ENCODE measurements at places on chromosomes 16 and 17.

DNA sequence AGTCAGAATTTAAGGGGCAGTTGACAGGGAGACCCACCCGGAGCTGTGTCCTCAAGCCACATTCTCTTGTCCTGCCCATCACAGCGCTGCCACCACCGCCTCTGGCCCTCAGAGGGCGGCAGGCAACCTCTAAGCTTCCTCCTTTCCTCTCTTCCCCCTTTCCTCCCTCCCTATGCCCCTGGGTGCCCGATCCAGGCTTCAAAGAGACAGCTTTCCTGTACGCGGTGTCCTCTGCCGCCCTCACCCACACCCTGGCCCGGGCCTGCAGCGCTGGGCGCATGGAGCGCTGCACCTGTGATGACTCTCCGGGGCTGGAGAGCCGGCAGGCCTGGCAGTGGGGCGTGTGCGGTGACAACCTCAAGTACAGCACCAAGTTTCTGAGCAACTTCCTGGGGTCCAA, 23.5 kb downstream of the WNT9B start:
- DNase-seq, result no peak

DNA sequence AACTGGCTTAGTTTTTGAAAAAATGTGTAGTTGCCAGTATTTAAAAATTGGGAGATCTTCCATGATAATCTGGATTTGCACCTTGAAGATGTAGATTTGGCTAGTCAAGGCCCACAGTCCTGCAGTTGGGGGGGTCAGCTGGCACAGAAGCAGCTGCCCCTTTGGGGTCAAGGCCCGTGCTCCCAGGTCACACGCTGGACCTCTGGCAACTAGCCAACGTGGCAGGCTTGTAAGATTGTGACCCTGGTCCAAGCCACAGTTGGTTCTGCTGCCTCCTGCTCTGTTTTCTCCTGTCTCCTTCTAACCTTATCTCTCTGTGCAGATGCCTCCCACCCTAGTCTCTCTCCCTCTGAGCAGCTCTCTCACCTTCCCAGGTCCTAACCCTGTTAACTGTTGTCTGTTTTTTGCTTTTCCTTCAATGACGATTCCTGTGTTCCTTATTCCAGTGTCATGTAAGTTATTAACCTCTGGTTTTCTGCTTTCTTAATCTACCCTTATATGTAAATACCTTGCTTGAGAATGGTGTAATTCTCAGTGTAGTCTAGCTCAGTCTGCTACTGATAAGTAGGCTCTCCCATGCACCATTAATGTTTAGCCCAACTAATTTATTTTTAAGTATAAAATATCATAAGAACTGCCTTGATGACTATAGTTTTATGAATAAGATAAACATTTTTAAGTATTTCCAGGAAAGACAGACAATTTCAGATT, 27.9 kb downstream of the CLEC16A start:
- DNase-seq, result no peak

- no peak for DNase-seq
Observed at GRCh38 chr17:73609060-73609459, 35.2 kb downstream of the SDK2 start.

GRCh38 chr16:17154981-17155380, 315.8 kb downstream of the XYLT1 start:
- DNase-seq, result no peak

GRCh38 chr17:35841505-35841904, 27.2 kb downstream of the HEATR9 start:
- DNase-seq, result no peak

- DNase-seq, result no peak
Observed at GRCh38 chr16:3050487-3050886, 4.1 kb downstream of the MMP25 start.

DNA sequence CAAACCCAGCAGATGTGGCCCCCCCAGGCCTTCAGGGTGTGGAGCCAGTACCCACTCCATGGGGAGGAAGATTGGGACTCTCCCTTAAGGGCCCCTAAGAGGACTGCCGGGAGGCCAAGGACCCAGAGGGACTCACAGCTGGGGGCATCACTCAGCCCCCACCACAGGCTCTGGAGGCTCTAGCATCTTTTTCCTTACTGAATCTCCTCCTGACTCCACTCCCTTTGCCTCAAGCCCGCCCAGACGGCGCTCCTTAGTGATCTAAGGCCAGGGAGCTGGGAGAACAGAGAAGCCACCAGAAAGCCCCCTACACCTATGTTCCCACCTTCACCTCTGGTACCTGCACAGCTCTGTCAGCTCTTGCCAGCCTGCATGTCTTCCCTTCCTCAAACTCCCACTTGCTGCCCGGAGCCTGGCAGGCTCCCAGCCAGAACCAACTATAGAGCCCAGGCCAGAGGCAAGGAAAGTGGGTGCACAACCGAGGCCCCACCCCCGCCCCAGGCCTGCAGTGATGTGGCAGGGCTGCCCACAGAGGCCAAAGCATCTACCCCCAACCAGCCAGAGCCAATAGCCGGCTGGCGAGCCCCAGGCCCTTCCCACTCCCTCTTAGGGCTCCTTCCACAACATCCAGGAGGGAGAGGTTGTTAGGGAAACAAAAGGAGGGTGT, 22.3 kb upstream of the MPO start:
- DNase-seq, result no peak

DNA sequence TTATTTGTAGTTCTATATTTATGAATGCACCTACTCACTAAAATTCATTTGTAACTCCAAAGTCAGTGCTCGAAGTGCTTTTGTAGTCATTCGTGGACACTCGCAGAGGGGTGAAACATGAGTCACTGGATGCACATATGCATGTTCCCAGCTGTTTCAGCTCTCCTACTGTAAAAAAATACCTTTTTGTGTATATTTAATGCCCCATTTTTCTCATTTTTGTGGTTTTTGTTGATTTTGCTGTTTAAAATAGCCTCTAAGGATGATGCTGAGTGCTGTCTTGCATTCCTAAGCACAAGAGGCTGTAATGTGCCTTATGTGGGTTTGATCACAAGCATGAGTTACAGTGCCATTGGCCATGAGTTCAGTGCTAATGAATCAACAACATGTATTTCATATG, 30.6 kb downstream of the CENPV start:
- DNase-seq, result no peak

DNA sequence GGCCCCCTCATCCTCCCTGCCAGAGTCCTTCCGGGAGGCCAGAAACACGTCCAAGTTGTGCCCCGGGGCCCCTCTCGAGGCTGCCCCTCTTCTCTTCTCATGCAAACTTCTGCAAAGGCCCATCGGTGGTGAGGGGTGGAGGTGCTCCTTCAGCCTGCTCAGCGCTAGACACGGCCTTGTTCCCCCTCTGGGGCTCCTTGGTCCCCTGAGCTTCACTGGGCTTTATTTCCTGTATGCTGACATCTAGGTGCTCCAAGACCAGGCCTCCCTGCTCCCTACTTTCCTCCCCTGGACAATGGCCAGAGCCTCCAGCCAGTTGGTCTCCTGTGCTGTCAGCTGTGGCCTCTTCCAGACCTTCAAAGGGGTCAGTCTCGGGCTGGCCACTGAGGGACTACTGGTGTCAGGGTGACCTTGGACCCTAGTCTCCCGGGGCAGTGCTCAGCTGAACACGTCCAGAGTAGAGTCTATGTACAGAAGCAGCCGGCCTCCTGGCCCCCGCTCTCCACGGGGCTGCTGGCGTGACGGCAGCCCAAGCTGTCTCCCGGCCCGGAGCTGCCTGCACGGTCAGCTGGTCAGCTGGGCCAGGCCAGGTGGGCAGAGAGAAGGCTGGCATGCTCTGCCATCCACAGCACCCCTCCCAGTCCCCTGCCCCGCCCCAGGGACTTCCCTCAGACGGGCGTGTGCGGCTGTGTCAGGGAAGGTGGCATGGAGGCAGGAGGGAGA, 1.7 kb upstream of the PRR35 start:
- no peak for DNase-seq

DNA sequence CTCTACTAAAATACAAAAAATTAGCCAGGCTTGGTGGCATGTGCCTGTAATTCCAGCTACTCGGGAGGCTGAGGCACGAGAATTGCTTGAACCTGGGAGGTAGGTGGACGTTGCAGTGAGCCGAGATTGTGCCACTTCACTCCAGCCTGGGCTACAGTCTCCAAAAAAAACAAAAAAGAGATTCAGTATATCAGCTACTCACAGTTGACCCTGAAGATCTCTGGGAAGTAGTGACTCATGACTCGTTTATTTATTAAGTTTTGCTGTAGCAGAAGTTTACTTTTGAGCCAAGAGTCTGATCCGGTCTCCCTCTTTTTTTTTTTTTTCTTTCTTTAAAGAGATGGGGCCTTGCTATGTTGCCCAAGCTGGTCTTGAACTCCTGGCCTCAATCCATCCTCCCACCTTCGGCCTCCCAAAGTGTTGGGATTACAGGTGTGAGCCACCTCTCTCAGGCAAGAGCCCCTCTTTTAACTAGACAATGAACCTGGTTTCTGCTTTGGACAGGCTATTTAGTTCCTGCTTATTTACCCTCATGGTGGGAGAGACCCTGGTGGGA, 4.4 kb downstream of the MVP start:
- DNase-seq, result no peak

- DNase-seq, result no peak
Observed at GRCh38 chr16:58481931-58482330, 18.0 kb upstream of the NDRG4 start.

DNA sequence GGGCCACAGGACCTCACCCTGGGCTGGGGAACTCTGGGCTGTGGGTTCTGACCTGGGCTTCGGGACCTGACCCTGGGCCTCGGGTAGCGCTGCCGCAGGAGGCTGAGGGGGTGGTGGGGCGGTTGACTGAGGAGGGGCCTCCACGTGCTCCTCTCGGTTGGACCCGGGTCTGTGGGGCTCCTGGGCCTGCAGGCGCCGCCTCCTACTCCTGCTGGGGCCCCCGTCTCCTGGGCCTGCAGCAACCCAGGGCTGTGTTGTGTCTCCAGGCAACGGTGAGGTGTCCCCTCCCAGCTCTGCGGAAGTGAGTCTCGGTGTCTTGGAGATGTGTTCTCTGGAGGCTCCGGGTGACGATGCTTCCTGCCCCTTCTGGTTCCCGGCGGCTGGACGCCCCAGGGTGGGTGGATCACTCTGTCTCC, 41.5 kb upstream of the GNG13 start:
- DNase-seq, result no peak

DNA sequence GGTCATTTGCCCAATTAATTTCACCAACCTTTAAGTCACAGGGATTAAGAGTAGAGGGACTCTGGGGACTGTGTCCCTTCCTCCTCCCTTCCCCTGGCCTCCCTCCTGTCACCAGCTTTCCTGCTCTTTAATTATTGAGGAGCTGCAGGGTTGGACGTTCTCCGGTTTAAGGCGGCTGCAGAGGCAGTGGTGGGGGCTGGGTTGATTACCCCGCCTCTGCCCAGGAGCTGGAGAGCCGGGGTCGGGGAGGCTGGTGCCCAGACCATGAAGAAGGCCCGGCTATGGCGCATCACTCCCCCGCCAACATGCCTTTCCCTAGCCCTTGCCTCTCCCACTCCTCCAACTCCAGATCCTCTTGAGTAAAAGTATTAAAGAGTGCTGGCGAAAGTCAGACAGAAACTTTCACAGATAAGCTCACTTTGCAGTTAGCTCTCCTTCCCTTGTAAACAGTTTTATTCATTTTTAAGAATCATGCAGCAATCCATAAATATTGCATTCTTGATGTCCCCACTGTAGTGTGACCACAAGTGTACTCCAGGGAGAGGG, 1.1 kb upstream of the FOXJ1 start:
- DNase-seq, result no peak

Measured in T-helper 22 cell (primary cell).